ENCODE measurements at places on chromosomes 12 and 14.

DNA sequence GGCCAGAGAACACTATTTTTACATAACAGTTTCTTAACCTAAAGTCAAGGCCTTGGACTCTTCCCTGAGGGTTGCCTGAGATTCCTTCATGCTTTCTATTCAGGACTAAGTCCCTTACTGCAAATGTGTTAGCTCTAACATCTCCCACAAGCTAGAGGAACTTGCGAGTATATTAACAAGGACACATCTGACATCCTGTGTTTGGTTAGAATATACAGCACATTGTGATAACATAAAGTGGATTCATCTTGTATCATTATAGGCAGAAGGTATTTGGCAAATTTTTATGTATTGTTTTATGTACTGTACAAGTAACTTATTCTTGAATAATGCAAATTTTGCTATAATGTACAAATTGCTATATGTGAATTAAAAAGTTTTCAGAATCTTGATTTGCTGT, 45.5 kb downstream of the SH2B3 start:
- no peak for DNase-seq

GRCh38 chr12:115569345-115570068, 708.0 kb downstream of the MED13L start:
- DNase-seq, result no peak

- DNase-seq, result no peak
These were observed 807 bp upstream of the SLC16A7 start for GRCh38 chr12:59594943-59595500.

GRCh38 chr12:62351326-62351725, 91.1 kb downstream of the USP15 start:
- DNase-seq, result no peak

DNA sequence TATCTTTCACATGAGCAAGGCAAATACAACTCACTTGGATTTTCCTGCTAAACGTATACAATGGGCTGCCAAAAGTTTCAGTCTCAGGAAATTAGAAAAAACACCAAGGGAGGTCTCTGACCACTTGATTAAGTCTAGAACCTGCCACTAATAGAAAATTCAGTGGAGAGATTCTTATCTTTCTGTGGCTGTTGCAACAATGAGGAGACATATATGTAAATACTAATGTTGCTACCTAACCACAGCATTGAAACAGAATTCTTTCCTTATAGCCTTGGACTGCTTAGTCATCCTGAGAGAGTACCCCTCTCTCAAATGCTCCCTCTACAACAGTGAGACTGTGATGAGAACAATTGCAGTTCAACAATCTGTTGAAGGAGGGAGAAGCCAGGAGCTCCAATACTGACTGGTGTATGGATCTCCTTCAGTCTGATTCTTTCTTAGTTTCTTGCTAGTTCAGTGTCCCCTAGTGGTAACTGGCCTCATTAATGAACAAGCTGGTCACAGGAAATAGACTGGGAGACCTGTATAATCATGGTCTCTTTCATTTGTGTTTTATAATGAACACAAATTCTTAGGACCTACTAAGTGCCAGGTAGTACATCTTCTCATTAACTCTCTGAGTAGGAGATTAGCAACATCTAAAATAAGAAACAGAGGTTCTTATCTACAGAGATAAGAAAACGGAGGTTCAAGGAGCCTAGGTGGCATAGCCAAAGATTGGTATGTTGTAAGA, 164.5 kb downstream of the SLC38A4 start:
- DNase-seq, result peak; percentile 90

GRCh38 chr14:101193106-101193844, 289.8 kb upstream of the RTL1 start:
- DNase-seq, result no peak
